ENCODE measurements at places on chromosomes 5 and 9. TPM values are rescaled to one million over a fixed set of nuclear protein-coding genes. Genes with fewer than 3 reads are reported as not detected.

Gene GABRA1
- total RNA-seq: not detected

Gene CCDC187
- not detected for total RNA-seq

Gene FYB1
- total RNA-seq: under 0.01 TPM

Gene SPATA31A1
- total RNA-seq: not detected

Gene BAAT
- not detected for total RNA-seq

Gene SLC9A3
- 0.51 TPM for total RNA-seq

Gene IGIP
- total RNA-seq: 13.4 TPM

Gene PCA3
- total RNA-seq: not detected

Gene FCN2
- not detected for total RNA-seq

Gene MYOT
- total RNA-seq: not detected

Gene KIF24
- total RNA-seq: 0.51 TPM

Gene TAF9
- 114 TPM for total RNA-seq

- H3K27ac ChIP-seq: no peak overlapping the region
- no peaks in the 10 kb centered on the region for H3K36me3 ChIP-seq
- H3K27me3 ChIP-seq: no peaks in the 10 kb centered on the region
- no peaks in the 10 kb centered on the region for H3K4me1 ChIP-seq
- DNase-seq: no peak
These were observed 462.9 kb downstream of the DMRT2 start for GRCh38 chr9:1513105-1513504.

- no peak overlapping the region for H3K27ac ChIP-seq
- H3K36me3 ChIP-seq: no peaks in the 10 kb centered on the region
- no peak overlapping the region for H3K4me3 ChIP-seq
- peaks cover 21% of the 10 kb centered on the region for H3K4me1 ChIP-seq
- peak; percentile 47 for DNase-seq
These were observed 30.2 kb downstream of the SH3PXD2B start for GRCh38 chr5:172424111-172424490.

GRCh38 chr9:131442351-131442750, 48.5 kb downstream of the PRRC2B start:
- DNase-seq: no peak
- H3K27me3 ChIP-seq: no peaks in the 10 kb centered on the region
- H3K27ac ChIP-seq: no peak overlapping the region
- H3K4me1 ChIP-seq: no peaks in the 10 kb centered on the region

- no peak for DNase-seq
- H3K4me1 ChIP-seq: no peaks in the 10 kb centered on the region
- no peak overlapping the region for H3K27ac ChIP-seq
- H3K27me3 ChIP-seq: no peaks in the 10 kb centered on the region
These were observed 8.8 kb upstream of the HSDL2 start for GRCh38 chr9:112371060-112371459.

DNA sequence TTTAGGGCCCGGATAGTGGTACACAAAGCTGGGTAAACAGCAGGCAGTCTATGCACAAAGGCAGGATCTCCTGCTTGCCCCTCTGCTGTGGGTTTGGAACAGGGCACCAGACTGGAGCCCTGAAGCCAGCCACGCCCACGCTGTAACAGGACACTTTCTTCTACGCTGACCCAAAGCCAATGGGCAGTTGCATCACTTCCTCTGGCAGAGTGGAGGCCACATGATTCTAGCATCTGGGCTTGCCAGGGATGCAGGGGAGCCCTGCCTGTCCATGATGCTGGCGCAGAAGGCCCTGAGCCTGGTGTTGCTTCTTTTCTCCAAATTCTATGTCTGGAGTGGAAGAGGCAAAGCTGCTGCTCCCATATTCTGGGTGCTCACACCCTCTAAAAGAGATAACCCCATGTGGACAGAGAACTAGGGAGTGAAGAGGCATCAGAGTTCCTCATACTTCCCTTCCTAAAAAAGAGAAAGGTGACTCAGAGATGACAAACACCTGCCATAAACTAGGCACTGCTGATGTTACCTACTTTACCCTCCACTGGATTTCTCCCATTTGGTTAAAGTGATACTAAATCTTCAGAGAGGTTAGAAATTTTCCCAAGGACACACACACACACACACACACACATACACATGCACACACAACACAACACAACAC, 260.3 kb upstream of the KLF4 start:
- H3K27ac ChIP-seq: peak overlapping the region; percentile 79
- no peaks in the 10 kb centered on the region for H3K36me3 ChIP-seq
- H3K27me3 ChIP-seq: no peaks in the 10 kb centered on the region
- no peak overlapping the region for H3K4me3 ChIP-seq
- peak; percentile 97 for DNase-seq

- no peaks in the 10 kb centered on the region for H3K36me3 ChIP-seq
- H3K27me3 ChIP-seq: no peaks in the 10 kb centered on the region
- H3K4me3 ChIP-seq: peak within 1 kb of the TSS; percentile 67
These were observed at the start of gene IL31RA for GRCh38 chr5:55850839-55851674. Gene IL31RA, plus strand, starts transcription at chr5:55851357. Its CDS starts 214 bp downstream, at chr5:55851571.

DNA sequence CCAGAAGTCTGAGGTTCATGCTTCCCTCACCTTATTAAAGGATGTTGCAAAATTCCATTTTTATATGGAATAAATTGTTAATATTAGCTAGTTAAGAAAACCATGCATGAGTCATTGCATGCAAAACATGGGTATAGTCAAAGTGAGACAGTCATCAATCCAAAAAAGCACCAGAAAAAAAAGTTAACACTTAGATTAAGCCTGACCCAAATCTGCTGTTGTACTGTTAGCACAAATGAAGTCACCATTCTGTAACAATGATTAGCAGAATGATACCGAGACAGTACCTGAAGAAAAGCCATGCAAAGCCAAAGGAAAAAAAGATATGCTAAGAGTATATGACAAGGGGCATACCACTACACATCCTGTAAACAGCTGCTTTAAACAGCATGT, 49.5 kb downstream of the PKD2L2 start:
- no peak overlapping the region for H3K27ac ChIP-seq
- no peaks in the 10 kb centered on the region for H3K4me1 ChIP-seq
- H3K27me3 ChIP-seq: no peaks in the 10 kb centered on the region
- DNase-seq: no peak

DNA sequence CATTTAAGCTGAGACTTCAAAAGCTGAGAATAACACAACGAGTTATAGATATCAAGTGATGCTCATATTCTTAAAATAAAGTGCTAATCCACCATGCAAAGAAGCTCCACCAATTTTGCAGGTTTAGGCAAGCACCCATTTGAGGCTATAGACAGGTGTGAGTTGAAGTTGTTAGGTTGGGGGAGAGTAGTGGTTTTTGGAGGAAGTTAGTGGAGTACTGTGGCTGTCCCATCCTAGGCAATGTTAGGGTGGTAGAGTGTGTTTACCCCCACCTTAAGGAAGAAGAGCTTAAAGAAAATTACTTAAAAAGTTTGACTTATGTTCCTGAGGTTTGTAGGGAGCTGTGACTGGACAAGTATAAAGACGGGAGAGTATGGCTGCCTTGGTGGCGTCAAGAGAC, 98.9 kb upstream of the MAN2A1 start:
- no peaks in the 10 kb centered on the region for H3K27me3 ChIP-seq
- no peaks in the 10 kb centered on the region for H3K36me3 ChIP-seq
- no peak overlapping the region for H3K4me3 ChIP-seq
- no peaks in the 10 kb centered on the region for H3K4me1 ChIP-seq

GRCh38 chr5:65828022-65828896, 98.1 kb upstream of the ERBIN start:
- peaks cover 4% of the 10 kb centered on the region for H3K4me1 ChIP-seq
- no peak overlapping the region for H3K4me3 ChIP-seq
- no peaks in the 10 kb centered on the region for H3K36me3 ChIP-seq
- no peaks in the 10 kb centered on the region for H3K27me3 ChIP-seq
- H3K27ac ChIP-seq: no peak overlapping the region

GRCh38 chr5:181204826-181205760, at the start of gene TRIM7:
Gene TRIM7, minus strand, starts transcription at chr5:181205196. Its CDS starts 86 bp downstream, at chr5:181205110.
- DNase-seq: peak; percentile 30
- peaks cover 8% of the 10 kb centered on the region for H3K4me1 ChIP-seq
- peak within 1 kb of the TSS; percentile 62 for H3K4me3 ChIP-seq
- H3K27ac ChIP-seq: no peak within 1 kb of the TSS
- no peaks in the 10 kb centered on the region for H3K27me3 ChIP-seq

GRCh38 chr9:15578714-15579113, 25.9 kb downstream of the CCDC171 start:
- H3K36me3 ChIP-seq: no peaks in the 10 kb centered on the region
- no peak overlapping the region for H3K27ac ChIP-seq
- H3K27me3 ChIP-seq: no peaks in the 10 kb centered on the region
- H3K4me3 ChIP-seq: no peak overlapping the region
- H3K4me1 ChIP-seq: no peaks in the 10 kb centered on the region
- DNase-seq: no peak

- H3K27me3 ChIP-seq: no peaks in the 10 kb centered on the region
- no peak overlapping the region for H3K27ac ChIP-seq
- H3K4me3 ChIP-seq: no peak overlapping the region
- no peak for DNase-seq
These were observed 72.2 kb downstream of the EBF1 start for GRCh38 chr5:159027504-159027903.

DNA sequence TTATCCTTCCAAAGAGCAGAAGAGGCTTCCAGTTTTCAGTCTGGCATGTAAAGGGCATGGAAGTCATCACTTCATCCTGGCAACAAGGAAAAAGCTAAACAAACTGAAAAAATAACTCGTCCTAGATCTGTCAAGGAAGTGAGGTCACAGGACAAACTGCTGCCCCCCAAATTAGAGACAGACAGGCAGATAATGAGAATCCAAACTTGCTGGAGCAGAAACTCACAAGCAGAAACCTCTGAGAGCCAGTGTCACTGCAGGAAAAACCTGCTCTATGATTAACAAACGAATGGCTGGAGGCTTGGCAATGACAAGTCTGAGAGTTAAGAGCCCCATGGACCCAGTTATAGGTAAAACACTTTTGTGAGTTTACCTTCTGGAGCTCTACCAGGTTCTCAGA, 18.9 kb upstream of the MLANA start:
- no peak for DNase-seq
- H3K27ac ChIP-seq: no peak overlapping the region
- H3K4me3 ChIP-seq: no peak overlapping the region
- no peaks in the 10 kb centered on the region for H3K27me3 ChIP-seq

- no peak overlapping the region for H3K27ac ChIP-seq
- H3K4me1 ChIP-seq: peaks cover 8% of the 10 kb centered on the region
- no peaks in the 10 kb centered on the region for H3K27me3 ChIP-seq
- no peaks in the 10 kb centered on the region for H3K36me3 ChIP-seq
- DNase-seq: no peak
These were observed 60.9 kb upstream of the UBAC1 start for GRCh38 chr9:136021872-136022681.

GRCh38 chr9:127877566-127877998, at the start of gene AK1:
Gene AK1, minus strand, starts transcription at chr9:127877675. Its CDS starts 3,058 bp downstream, at chr9:127874617.
- H3K4me3 ChIP-seq: peak within 1 kb of the TSS; percentile 58
- H3K36me3 ChIP-seq: peaks cover 5% of the 10 kb centered on the region
- peaks cover 20% of the 10 kb centered on the region for H3K4me1 ChIP-seq
- peak within 1 kb of the TSS; percentile 75 for H3K27ac ChIP-seq
- peak; percentile 55 for DNase-seq

DNA sequence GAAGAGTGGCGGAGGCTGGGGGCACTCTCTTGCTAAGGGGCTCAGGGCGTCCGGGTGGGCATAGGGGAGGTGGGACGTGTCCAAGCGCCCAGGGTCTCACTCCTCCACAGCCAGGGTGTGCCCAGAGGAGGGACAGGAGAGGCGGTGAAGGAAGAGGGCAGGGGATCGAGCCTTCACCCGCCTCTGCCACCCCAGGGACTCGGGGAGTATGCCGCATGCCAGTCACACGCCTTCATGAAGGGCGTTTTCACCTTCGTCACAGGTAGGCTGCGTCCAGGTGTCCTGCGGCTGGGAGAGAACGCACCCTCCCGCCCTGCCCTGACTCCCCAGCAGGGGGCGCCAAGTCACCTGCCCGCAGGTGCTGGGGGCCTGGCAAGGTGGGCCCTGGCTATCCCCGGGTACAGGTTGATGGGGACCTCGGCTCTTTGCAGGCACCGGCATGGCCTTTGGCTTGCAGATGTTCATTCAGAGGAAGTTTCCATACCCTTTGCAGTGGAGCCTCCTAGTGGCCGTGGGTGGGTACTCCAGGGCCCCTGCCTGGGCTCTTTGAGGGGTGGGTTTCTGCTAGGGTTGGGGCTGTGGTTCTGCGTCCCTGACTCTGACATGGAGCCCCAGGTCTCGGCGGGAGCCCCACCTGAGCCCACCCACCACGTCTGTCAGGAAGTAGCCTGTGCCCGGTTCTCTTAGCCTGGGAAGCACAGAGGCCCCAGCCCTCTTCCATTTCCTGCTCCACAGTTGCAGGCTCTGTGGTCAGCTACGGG, 552 bp downstream of the TMEM141 start:
- peaks cover 4% of the 10 kb centered on the region for H3K4me1 ChIP-seq
- H3K36me3 ChIP-seq: peaks cover 2% of the 10 kb centered on the region
- DNase-seq: no peak
- peaks cover 7% of the 10 kb centered on the region for H3K27me3 ChIP-seq
- peak overlapping the region; percentile 48 for H3K27ac ChIP-seq

- peak; percentile 57 for DNase-seq
- no peaks in the 10 kb centered on the region for H3K36me3 ChIP-seq
- H3K4me1 ChIP-seq: no peaks in the 10 kb centered on the region
- no peak overlapping the region for H3K27ac ChIP-seq
- H3K27me3 ChIP-seq: peaks cover 12% of the 10 kb centered on the region
These were observed 16.0 kb upstream of the ZBTB43 start for GRCh38 chr9:126788634-126789349.

- no peaks in the 10 kb centered on the region for H3K4me1 ChIP-seq
- H3K27me3 ChIP-seq: peaks cover 2% of the 10 kb centered on the region
- DNase-seq: no peak
- H3K4me3 ChIP-seq: peak overlapping the region; percentile 43
- H3K36me3 ChIP-seq: no peaks in the 10 kb centered on the region
These were observed 69.6 kb downstream of the SLC28A3 start for GRCh38 chr9:84270847-84271530.

- H3K27ac ChIP-seq: no peak overlapping the region
- no peaks in the 10 kb centered on the region for H3K36me3 ChIP-seq
- no peak overlapping the region for H3K4me3 ChIP-seq
- peaks cover 2% of the 10 kb centered on the region for H3K4me1 ChIP-seq
- no peaks in the 10 kb centered on the region for H3K27me3 ChIP-seq
- DNase-seq: no peak
These were observed 175.5 kb downstream of the MUSK start for GRCh38 chr9:110844121-110844520.

GRCh38 chr5:133404724-133405123, 207.6 kb downstream of the FSTL4 start:
- H3K4me1 ChIP-seq: no peaks in the 10 kb centered on the region
- peak; percentile 9 for DNase-seq
- H3K36me3 ChIP-seq: no peaks in the 10 kb centered on the region
- no peaks in the 10 kb centered on the region for H3K27me3 ChIP-seq

GRCh38 chr5:31936683-31937082, 237.4 kb downstream of the GOLPH3 start:
- H3K27ac ChIP-seq: no peak overlapping the region
- no peaks in the 10 kb centered on the region for H3K36me3 ChIP-seq
- no peaks in the 10 kb centered on the region for H3K4me1 ChIP-seq
- H3K27me3 ChIP-seq: peaks cover 5% of the 10 kb centered on the region
- H3K4me3 ChIP-seq: no peak overlapping the region
- DNase-seq: peak; percentile 31

DNA sequence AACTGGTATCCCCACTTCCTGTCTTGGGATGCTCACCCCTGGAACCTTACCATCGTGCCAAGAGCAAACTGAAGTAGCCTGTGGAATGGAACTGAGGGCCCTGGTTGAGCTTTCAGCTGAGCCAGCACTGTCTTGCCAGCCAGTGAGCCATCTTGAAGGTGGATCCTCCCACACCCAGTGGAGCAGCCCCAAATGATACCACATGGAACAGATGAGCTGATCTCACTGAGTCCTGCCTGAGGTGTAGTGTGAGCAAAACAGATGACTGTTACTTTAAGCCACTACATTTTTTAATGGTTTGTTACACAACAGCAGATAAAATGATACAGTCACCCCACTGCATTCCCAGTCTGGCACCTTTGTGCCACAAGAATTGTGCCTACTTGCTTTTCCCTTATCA, 2.2 kb upstream of the PCYOX1L start:
- peaks cover 6% of the 10 kb centered on the region for H3K4me1 ChIP-seq
- H3K4me3 ChIP-seq: no peak overlapping the region
- H3K27me3 ChIP-seq: no peaks in the 10 kb centered on the region
- DNase-seq: no peak
- H3K36me3 ChIP-seq: peaks cover 11% of the 10 kb centered on the region
- H3K27ac ChIP-seq: no peak overlapping the region

Data from fibroblast of lung (primary cell).